Urothelium cell line (cell line): ENCODE measurements at places on chromosomes 2 and 18.

- no peak for DNase-seq
Observed at GRCh38 chr2:239223310-239224198, 177.3 kb downstream of the HDAC4 start.

DNA sequence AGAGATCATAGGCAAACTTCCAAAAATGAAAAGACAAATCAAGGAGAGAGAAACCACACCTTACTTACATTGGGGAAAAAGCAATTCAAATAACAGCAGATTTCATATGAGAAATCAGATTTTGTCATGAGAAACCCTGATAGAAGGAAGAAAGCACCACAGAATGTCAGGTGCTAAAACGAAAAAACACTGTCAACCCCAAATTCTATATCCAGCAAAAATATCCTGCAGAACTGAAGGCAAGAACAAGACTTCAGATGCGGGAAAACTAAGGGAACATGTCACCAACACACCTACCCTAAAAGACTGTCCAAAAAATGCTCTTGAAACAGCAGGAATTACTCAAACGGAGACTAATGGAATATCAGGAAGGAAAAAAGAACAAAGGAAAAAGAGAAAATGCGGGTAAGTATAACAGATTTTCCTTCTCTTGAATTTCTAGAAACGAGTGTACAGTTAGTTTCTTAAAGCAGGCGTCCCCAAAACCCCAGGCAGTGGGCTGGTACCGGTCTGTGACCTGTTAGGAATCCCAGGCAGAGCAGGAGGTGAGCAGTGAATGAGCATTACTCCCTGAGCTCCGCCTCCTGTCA, 7.3 kb upstream of the ID2 start:
- DNase-seq: no peak

- no peak for DNase-seq
Observed at GRCh38 chr2:85540133-85540648, 1.2 kb downstream of the MAT2A start.

DNA sequence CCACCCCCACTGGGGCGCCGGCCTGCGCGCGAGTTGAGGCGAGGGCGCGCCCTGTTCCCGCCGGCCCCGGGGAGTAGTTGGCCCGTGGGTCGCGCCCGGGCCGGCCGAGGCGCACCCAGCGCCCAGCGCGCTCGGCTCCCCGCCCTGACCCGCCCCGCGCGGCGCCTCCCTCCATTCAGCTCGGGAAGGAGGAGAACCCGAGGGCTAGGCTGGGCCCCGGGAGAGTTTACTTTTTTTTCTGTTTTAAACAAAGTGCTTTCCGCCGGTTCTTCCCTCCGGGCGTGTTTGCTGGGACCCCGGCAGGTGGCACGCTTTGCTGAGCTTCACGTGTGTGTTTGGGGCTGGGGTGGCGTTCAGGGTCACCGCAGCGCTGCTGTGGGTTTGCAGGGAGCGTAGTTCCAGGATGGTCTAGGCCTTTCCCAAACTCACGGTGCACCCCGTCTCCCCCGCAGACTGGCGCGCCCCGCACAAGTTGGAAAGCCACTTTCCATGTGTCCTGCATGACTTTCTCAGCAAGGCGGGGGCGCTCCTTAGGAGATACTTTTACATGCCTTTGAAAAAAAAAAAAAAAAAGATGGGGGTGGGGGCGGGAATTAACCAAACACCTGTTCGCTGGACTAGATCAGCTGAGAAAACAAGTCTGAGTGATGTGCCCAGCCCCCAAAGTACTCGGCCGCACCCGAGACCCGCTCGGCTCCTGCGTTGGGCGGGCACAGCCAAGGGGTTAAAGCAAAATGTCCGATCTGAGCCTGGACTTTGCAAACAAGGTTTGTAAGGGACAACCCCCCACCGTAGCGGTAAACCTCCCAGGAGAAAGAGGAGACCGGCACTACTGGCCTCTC, 825 bp downstream of the ITGA6 start:
- DNase-seq: peak; percentile 49

GRCh38 chr2:229930656-229931055, 8.4 kb downstream of the FBXO36 start:
- DNase-seq: no peak

GRCh38 chr2:20352230-20352578, 1.6 kb upstream of the PUM2 start:
- DNase-seq: no peak

GRCh38 chr2:86446060-86446459, 4.9 kb downstream of the KDM3A start:
- no peak for DNase-seq

DNA sequence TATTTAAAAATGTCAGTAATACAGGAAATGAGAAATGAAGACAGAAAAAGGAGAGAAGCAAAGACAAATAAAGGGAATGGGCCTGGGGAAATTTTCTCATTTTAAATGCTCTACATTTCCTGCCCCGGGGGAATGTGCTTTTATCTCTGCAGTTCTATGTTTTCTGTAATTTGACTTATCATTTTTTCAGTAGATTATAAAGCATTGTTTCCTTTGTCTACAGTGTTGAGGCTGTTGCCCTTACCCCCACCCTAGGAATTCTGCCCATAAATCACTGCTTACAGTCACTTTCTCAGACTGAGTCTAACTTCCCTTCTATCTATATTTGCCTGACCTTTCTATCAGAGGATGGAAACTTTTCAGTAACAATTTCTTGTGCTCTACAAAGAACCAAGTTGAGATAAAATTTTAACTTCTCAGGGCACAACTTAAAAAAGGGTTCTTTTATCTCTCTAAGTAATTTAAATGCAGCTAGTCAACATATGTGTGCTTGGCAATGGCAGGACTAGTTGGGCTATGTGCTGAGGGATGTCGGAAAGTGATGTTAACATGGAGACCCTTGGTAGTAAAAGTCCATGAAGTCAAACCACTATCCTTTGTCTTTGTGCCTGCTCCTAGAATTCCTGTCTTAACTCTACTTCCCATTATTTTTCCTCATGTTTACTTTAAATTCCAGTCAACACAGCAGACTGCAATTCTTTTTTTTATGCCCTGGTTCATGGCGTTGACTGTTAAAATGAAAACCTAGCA, 146.5 kb upstream of the MMADHC start:
- peak; percentile 54 for DNase-seq

- DNase-seq: no peak
Observed at GRCh38 chr2:88737385-88737784, 45.9 kb downstream of the RPIA start.

- DNase-seq: no peak
Observed at GRCh38 chr18:54906331-54907185, 52.7 kb downstream of the CCDC68 start.

DNA sequence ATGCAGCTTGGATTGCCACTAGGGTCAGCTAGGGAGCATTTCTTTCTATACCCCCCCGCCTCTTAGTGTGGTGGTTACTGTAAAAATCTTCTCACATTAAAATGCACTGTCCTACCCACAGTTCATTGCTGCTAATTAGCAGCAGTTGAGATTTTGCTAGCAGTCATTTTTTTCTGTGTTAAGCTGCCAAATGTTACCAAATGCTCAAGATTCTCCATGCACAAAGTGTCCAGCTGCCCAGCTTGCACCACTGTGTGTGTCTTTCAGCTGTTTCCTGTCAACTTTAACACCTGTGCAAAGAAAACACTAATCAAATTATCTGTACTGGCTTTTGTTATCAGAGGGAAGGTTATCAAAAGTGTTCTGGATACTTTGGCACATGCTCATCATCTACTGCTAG, 679.3 kb downstream of the NR4A2 start:
- no peak for DNase-seq

DNA sequence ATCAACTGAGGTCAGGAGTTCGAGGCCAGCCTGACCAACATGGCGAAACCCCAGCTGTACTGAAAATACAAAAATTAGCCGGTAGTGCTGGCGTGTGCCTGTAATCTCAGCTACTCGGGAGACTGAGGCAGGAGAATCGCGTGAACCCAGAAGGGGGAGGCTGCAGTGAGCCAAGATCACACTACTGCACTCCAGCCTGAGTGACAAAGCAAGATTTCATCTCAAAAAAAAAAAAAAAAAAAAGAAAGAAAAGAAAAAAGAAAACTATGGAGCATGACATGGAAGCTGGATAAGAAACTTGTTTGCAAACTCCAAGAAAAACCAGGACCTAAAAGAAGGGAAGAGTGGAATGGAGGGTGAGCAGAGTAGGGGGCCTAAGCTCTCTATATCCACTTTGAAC, 1.9 kb upstream of the CHMP1B start:
- DNase-seq: no peak

DNA sequence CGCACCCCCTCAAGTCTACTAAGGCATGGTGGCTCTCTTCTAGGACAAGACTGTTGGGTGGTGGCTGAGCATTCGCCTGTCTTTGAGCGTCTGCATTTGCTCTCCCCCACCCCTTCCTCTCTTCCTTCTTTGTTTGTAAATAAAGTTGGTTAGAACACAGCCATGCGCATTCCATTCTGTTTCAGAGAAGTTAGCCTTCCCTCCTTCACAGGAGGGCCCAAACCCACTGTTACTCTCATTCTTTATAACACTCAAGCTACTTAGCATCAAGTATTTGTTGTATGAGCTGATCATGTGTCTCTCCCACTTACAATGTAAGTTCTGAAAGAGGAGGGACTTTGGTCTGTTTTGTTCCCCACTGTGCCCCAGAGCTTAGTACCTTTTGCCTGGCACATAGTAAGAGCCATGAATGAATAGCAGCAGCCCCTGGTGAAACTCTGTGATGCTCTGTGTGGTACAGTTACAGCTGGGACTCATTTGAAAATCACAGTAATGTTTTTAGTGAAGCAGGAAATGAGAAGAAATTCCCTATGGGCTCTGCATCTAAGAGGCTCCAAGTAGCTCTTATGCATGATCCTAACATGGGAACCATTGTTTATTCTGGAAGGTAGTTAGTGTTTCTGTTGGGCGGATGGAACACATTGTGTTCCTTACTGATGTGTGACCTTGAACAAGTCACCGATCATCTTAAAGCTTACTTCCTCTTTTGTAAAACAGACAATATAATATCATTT, 7.7 kb downstream of the MGAT5 start:
- DNase-seq: no peak

GRCh38 chr2:39024833-39025232, 96.0 kb downstream of the SOS1 start:
- DNase-seq: no peak

GRCh38 chr2:101380376-101380775, 6.9 kb downstream of the CREG2 start:
- DNase-seq: peak; percentile 88

GRCh38 chr2:17589406-17590035, 49.0 kb downstream of the VSNL1 start:
- DNase-seq: no peak

- DNase-seq: no peak
Observed at GRCh38 chr2:43008388-43008787, 216.0 kb upstream of the HAAO start.

DNA sequence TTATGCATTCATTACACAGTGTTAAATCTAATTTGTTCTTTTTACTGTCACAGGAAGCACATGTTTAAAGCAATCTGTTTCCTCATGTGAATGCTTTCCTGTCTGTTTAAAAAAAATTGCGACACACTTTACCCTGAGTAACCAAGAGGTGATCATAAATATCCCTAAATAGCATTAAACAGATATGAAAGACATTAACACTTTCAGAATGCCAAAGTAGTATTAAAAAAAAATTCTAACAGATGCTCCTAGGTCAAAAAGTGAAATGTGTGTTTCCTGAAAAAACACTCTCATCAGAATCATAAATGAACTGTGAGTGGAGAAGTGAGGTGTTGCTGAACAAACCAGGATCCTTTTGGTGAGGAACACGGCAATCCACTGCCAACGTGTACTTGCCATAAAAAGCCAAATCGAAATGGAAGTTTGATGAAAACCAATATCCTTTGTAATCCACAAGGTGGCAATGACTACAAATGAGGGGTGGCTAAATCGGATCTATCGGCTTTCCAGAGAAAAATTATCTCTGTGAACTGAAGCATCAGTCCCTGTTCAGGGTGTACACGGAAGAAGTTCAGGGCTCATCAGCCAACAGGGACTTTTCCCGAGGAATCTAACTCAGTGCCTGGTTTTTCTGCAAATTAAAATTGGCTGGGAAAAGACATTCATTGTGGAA, 248.9 kb downstream of the TCF4 start:
- DNase-seq: no peak

DNA sequence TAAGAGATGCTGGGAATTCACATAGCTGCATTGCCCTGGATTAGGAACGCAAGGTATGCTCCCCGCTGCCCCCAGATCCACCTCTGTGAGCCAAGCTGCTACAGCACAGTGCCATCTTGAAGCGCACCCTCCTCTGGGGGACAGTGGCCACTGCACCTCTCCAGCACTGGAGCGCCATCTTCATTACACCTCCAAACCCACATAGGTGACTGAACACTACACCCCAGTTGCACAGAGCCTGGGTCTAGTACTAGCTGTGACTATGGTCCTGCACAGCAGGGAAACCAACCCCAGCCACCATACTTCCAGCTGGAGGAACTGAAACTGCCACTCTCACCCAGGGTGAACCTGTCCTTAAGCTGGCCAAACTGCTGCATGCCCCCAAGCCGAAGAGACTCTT, 84.6 kb downstream of the TMEM237 start:
- DNase-seq: no peak

- DNase-seq: no peak
Observed at GRCh38 chr2:224039770-224040440, 819 bp upstream of the SERPINE2 start.

DNA sequence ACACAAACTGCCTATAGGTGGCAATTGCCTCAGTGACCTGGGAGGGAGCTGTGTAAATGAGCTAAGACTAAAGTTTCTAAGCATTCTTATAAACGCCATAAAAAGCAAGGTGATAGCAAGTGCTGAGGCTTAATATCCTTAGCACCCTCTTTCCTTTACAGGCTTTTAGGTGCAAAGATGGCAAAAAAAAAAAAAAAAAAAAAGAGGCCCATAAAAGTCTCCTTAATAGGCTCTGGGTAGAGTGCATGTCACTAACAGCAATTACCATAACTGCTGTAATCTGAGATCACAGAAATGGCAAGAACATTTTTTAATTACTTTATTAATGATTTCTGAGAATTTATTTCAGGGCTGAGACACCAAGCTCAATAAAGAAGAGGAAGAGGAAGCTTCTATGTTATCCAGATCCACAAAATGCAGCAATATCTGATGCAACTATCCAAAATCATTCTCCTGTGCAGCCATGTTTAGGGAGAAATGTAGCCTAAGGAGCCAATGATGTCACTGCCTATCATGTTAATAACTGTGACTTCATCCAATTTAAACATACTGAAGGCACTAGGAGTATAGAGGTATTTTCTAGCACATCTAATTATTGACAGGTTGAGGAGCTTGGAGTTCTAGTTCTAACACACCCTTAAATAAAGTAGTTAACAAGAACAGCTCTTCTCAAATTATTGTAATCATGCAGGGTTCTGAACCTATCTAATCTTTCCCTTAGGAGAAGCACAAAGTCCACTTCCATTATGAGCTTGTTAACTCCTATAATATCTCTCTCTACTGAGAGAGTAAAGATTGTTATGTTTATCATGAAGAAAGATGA, 804.3 kb upstream of the ACVR2A start:
- DNase-seq: no peak
